Ovary (tissue), 10 donors: ENCODE measurements at places on chromosomes 13 and 19. TPM values are rescaled to one million over a fixed set of nuclear protein-coding genes. Genes with fewer than 3 reads are reported as not detected.

ONECUT3 gene
- polyA plus RNA-seq = not detected

ZNF613 gene
- 7.0 TPM for polyA plus RNA-seq

ZNF283 gene
- polyA plus RNA-seq = 3.2 TPM

ATP8B3 gene
- polyA plus RNA-seq = 0.91 TPM

NDUFA13 gene
- 202 TPM for polyA plus RNA-seq

SCEL gene
- 0.04 TPM for polyA plus RNA-seq

SULT2A1 gene
- 0.29 TPM for polyA plus RNA-seq

OR7A17 gene
- not detected for polyA plus RNA-seq

PVR gene
- 14.0 TPM for polyA plus RNA-seq

GRWD1 gene
- 14.8 TPM for polyA plus RNA-seq

TPM4 gene
- 664 TPM for polyA plus RNA-seq

S1PR4 gene
- not detected for polyA plus RNA-seq

PRR36 gene
- polyA plus RNA-seq = 0.27 TPM

PSG4 gene
- polyA plus RNA-seq = not detected

BRCA2 gene
- polyA plus RNA-seq = 0.53 TPM

ALOX5AP gene
- polyA plus RNA-seq = 7.8 TPM

EEF1AKMT1 gene
- 20.8 TPM for polyA plus RNA-seq

COG3 gene
- 18.6 TPM for polyA plus RNA-seq

DAND5 gene
- not detected for polyA plus RNA-seq

DNA sequence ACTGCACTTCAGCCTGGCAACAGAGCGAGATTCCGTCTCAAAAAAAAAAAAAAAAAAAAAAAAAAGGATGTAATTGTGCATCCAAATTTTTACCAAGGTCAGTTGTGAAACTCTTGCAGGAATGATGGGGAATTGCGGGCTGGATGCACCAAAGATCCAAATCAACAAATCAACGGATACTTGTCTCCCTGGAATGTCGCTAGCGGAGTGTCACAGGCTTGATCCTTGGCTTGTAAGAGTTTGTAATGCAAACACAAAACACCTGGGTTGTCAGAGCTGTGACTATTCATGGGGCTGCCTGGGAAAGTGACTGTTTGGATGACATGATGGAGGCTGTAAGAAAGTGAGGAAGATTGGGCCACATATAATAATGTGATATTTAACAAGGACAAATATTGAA is 4.2 kb downstream of the KANK3 start:
- DNase-seq = no peak

- DNase-seq = no peak
Observed at GRCh38 chr13:86383561-86383960, 584.3 kb upstream of the SLITRK6 start.

DNA sequence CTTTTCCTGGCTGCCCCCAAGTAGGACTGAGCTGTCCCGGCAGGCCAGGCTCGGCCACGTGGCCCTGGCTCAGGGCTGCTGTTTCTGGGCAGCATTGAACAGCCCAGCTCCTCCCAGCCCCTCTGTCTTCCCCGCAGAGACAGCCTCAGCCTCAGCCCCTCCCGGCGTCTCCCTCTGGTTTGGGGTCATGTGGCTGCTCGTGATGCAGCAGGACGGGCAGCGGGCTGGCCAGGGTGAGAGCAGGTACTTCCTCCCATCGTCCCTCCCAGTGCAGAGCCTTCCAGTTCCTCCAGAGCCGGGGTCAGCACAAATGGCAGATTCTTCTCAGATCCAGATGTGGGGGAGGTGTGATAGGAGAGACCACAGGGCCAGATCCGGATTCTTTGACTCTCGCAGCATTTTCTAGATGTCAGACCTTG is 114.6 kb downstream of the KDM4B start:
- DNase-seq = no peak

DNA sequence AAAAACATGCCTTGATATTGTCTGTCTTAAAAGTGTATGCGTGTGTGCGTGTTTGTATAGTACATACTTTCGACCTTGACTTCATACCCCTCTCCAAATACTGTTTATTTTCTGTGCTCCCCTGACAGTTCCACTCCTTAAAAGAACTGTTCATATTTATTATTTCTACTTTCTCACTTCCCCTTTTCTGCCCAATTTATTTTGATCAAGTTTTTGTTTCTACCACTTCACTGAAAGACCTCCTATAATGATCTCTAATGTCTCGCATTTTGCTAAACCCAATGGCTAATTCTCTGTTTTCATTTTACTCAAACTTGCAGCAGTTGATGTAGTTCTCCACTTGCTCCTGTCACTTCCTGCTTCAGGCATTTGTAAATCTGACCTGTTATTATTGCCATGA is 426.1 kb upstream of the KLF12 start:
- DNase-seq = no peak

- no peak for DNase-seq
Observed at GRCh38 chr13:40172149-40172591, 494.3 kb downstream of the FOXO1 start.

DNA sequence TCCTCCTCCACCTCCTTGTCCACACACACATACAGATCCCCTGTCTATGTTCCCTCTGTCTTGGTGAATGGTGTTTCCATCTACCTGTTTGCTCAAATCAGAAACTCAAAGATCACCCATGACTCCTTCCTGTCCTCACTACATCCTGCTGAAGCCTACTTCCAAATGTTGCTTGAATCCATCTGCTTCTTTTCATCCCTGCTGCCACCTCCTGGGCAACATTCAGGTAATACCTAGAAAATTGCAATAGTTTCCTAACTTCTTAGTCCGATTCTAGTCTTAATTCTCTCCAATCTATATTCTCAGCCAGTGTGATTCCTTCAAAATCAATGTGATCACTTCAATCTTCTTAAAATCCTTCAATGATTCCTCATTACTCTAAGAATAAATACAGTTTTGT is 155.5 kb upstream of the STARD13 start:
- no peak for DNase-seq

GRCh38 chr13:21744149-21744548 is 73.3 kb downstream of the FGF9 start:
- no peak for DNase-seq

GRCh38 chr19:57141699-57142098 is 3.3 kb downstream of the ZIM3 start:
- no peak for DNase-seq

- no peak for DNase-seq
Observed at GRCh38 chr13:113644800-113645199, 13.2 kb downstream of the ATP4B start.

- no peak for DNase-seq
Observed at GRCh38 chr13:75423946-75424345, 58.0 kb downstream of the TBC1D4 start.

GRCh38 chr19:48819366-48819816 is 8.6 kb upstream of the BCAT2 start:
- peak; percentile 89 for DNase-seq

DNA sequence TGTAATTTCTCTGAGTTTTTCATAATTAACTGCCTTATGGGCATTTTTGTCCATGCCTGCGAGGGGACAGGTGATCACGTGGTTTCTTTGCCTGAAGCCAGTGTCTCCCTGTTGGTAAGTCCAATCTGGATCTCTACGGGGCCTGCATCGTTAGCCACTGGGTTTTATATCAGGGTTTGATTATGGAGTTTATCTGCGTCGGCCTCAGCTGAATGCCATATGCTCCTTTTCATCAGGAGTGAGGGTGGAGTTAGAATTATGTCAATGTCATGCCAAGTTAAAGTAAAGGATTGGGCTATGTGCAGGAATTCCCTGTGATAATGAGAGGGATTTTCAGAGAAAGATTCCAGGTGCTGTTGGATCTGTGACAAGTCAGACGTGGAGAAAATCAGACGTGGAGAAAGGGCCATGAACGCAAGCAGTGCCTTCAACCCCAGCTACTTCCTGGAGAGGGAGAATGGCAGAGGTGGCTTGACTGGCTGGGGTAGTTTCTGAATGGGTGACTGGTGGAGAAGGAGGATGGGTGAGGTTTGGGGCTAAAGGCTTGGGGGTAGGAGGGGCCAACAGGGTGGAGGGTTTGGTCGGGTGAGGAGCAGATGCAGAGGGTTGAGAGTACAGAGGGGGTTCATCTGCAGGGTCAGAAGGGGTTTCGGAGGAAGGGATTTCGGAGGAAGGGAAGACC is 24.3 kb downstream of the TMEM255B start:
- no peak for DNase-seq

DNA sequence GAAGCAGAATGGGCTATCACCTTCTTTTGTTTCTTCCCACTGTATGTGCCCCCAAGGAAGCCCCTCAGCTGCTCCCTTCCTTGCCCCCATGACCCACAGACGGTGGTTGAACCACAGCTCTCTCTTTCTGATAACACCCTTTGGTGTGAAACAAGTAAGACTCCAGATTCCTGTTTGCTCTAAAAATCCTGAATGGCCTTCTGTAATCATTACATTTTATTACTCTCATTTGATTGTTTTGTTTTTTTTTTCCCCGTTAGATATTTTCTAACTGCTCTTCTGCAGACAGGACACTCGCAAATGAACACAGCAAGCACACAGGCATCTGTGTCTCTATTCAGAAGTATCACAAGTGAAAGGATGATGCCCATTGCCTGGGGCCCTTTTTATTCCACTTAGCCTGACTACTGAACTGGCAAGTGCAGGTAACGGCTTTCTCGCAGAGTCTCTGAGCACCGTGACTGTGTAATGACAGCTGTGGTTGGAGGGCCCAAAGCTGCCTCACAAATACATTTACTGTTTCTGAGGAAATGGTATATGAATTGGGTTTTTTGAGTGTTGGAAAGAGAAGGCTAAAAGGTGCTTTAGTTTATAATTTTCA is 59.3 kb downstream of the OXGR1 start:
- DNase-seq = no peak

DNA sequence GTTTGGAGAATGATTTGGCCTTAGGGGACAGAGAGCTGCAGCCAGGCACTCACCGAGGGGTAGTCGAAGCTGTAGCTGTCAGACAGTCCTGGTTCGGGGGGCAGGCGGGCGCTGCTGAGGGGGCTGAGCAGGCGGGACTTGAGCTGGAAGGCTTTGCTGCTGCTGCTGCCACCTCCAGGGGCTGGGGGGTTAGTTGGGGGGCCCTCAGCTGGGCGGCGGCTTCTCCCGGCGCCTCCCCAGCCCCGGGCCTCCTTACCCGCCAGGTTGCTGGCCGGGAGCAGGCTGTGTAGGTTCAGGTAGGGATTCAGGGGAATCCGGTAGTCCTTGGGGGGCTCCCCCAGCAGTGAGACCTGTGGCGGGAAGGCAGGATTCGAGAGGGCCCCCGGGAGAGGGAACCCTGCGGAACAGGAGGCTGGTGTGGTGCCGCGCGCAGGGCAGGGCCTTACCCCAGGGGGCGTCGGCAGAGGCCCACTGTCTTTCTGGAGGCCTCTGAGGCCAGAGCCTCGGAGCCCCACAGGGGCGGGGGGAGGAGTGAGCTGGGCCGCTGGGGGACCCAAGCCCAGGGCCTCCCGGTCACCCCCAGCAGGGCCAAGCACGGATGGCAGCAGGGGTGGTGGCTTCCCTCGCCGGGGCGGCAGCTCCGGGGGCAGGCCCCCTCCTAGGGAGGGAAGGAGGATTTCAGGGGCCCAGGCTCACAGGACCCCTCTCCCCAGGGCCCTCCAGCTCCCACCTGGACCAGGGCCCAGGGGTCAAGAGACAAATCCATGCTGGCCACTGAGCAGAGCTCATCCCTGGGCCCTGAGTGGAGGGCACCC is 5.0 kb upstream of the FDX2 start:
- DNase-seq = no peak

GRCh38 chr13:43391036-43391435 is 367.6 kb downstream of the DNAJC15 start:
- no peak for DNase-seq

GRCh38 chr13:104086210-104086609 is 1020.0 kb upstream of the SLC10A2 start:
- no peak for DNase-seq

GRCh38 chr19:28429356-28429755 is 783.6 kb downstream of the UQCRFS1 start:
- no peak for DNase-seq

DNA sequence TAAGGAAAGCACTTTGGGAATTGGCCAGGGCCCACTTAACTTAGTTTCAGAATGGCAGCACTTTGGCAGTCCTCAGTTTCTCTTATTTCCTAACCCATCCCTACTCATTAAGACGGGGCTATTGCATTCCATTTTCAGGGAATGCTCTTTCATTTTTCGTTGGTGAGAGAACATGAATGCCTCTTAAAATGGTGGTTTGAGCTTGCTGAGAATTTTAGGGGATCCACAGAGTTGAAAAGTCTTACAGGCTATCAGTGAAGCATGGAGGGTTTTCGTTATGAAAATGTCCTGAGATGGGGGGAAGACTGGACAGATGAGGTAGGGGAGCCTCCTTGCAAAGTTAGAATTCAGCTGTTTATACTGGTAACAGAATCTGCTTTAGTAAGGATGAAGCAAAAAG is 71.4 kb downstream of the LRCH1 start:
- no peak for DNase-seq

- no peak for DNase-seq
Observed at GRCh38 chr19:455851-456546, 4.8 kb downstream of the SHC2 start.

GRCh38 chr13:24267801-24268200 is 41.6 kb upstream of the C1QTNF9 start:
- DNase-seq = peak; percentile 16

DNA sequence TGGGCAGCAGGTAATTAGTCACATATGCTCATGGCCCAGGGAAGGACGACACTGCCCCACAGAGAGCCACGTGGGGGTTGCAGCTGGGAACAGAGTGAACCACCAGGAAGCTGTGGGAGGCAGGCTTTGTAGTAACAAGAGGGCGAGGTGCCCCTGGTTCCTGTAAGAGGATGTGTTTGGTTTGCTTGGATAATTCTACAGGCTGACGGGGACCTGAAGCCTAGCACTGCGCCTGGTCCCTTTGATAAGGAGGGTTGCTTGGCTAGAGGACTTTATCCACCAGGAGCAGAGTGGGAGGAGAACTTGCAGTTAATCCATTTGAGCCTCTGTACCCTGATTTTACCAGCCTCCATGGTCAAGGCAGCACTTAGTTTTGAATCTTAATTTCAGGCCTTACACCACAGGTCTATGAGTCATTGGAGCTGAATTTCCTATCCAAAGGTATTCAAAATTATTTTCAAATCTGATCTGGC is 67.4 kb upstream of the CLDN10 start:
- no peak for DNase-seq

- no peak for DNase-seq
Observed at GRCh38 chr19:45302416-45302815, 20.3 kb downstream of the CKM start.

- DNase-seq = no peak
Observed at GRCh38 chr13:103614761-103615160, 548.5 kb upstream of the SLC10A2 start.
